Foreskin keratinocyte (primary cell): ENCODE measurements at places on chromosomes 16 and 17.
A peak's percentile ranks its signal among the peaks of the same experiment; 100 is the strongest.

GRCh38 chr17:48587276-48588073, 2.6 kb downstream of the HOXB3 start:
- DNase-seq, result no peak

- no peak for DNase-seq
Measured at GRCh38 chr16:75000481-75001081, 1.8 kb downstream of the ZNRF1 start.

DNA sequence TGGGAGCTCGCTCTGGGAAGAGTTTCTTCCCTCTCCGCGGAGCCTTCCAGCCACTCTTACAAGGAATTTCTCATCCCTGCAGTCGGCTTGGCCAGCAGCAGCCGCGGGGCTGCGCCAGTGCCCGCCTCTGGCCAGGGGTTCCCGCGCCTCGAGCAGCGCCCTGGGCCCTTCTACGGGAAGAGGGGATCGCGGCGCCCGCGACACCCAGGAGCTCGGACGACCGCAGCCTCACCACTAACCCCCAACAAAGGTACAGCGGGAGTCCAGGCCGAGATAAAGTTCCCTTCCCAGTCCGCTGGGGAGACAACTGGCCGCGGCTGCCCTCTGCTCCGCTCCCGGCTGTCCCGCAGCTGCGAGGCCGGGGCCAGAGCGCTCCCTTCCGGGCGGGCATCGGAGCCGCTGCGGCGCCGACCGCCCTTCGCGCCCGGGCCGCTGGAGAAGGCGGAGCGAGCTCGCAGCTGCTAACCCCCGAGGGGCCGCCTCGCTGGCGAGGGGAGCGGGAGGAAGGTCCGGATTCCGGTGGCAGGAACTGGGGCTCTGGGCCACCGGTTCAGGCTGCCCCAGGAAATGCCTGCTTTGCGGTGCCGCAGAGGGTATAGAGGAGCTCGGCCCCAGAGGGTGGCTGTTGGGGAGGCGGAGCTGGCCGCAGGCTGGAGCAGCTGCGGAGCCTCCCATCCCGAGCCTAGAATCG, 3.6 kb upstream of the HS3ST3B1 start:
- no peak for DNase-seq

GRCh38 chr16:77093999-77094398, 97.0 kb upstream of the MON1B start:
- DNase-seq, result no peak

DNA sequence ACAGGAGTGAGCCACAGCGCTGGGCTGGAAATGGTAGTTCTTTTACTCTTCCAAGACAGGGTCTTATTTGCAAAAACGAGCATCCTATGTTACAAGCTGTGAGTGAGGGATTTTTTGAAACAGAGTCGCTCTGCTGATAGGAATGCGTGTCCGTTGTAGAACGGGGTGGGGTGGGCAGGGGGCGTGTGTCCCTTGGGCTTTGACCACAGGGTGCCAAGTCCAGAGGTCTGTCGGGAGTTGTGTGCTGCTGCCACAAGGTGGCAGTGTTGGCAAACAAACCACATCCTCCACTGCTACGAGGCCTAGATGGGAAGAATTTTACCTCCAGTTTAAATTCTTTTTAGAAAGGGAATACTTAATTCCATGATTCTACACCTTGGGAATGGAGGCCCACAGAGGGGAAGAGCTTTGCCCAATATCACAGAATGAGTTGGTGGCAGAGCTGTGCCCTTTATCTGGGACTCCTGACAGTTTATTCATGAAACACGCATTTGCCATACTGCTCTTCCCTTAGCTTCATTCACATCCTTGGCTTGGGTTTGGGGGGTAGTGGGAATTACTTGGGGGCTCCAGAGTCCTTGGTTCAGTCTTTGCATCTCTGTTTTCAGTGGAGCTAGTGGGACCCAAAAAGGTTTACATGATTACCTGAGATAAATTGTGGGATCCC, 30.6 kb upstream of the ETV4 start:
- DNase-seq, result peak; percentile 45

DNA sequence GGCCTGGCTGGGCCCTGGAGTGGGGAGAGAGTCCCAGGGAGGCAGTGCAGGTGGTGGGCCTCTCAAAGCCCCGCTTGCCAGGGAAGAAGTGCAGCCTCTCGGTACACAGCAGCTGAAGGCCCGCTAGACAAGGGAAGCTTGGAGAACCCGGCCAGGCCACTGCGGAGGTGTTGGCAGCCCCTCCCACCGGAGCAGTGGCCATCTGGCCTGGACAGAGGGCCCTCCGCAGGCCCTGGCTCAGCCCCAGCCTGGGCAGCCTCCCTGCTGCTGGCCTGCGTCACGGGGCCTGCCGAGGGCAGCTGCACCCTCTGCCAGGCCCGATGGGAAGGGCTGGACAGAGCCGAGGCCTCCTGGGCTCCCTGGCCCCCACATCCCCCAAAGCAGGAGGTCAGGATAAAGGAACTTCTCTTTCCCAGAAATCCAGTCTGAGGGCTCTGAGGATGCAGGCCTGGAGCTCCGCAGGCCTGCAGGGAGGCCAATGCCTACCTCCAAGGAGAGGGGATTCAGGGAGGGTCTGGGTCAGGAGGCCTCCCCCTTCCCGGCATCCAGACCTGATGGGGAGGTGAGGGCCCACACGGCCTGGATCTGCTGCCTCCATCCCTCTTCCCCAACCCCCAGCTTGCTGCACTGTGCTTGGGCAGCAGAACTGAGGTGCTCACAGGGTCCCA, 4.3 kb downstream of the SPPL2C start:
- DNase-seq, result no peak

- DNase-seq, result no peak
Measured at GRCh38 chr17:3594976-3595375, 14.2 kb downstream of the TRPV1 start.

- peak; percentile 52 for DNase-seq
Measured at GRCh38 chr17:64103391-64104364, 26.3 kb downstream of the ERN1 start.

- no peak for DNase-seq
Measured at GRCh38 chr16:86826941-86827340, 248.6 kb downstream of the FOXL1 start.

- no peak for DNase-seq
Measured at GRCh38 chr16:10879681-10880589, 2.9 kb downstream of the CIITA start.

DNA sequence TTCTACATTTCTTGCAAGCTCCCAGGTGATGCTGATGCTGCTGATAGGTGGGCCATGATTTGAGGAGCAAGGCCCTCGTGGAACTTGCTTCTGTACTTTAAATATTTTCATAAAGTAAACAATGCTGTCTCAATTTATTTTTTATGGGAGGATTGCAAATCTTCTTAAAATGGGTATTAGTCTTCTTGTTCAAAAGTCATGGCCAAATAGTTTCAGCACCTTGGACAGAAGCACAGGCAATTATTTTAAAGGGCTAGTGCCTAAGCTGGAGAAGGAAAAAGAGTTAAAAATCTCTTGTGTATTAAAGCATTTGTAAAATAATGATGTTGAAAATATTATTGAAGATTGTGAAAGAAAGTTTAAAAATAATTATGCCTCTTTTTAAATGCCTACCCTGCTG, 50.5 kb downstream of the GPR139 start:
- no peak for DNase-seq

- no peak for DNase-seq
Measured at GRCh38 chr16:9713907-9714306, 468.3 kb downstream of the GRIN2A start.

DNA sequence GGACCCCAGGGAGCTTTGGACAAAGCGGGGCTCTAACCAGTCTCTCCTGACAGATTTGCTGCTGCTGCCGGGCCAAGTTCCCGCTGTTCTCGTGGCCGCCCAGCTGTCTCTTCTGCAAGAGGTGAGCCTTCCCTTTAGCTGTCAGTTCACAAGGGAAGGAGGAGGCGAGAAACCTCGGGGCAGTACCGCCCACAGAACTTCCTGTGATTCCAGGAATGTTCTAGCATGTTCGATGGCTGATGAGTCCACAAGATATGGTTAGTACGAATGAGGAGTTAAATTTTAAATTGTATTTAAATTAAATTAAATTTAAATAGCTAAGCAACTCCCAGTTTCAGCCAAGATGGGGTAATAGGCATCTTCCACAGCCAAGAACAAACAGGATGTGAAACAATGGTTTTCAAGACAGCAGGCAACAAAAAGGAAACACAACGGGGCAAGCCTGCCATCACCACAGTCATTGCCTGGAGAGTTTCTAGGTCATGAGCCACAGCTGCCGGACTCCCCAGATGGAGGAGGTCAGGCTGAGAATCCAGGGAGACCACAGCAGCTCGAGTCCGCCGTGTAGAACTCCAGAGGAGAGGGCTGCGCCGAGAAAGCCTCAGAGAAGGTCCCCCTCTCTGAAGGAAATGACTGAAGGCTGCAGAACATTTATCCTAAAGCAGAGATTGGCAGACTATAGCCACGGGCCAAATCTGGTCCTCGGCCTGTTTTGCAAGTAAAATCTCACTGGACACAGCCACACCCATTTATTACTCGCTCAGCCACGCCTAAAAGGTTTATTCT, 9.5 kb upstream of the TCF25 start:
- DNase-seq, result peak; percentile 45

GRCh38 chr16:86227041-86227440, 283.3 kb upstream of the FOXF1 start:
- DNase-seq, result no peak

GRCh38 chr17:49337884-49338283, 24.2 kb downstream of the ZNF652 start:
- no peak for DNase-seq

DNA sequence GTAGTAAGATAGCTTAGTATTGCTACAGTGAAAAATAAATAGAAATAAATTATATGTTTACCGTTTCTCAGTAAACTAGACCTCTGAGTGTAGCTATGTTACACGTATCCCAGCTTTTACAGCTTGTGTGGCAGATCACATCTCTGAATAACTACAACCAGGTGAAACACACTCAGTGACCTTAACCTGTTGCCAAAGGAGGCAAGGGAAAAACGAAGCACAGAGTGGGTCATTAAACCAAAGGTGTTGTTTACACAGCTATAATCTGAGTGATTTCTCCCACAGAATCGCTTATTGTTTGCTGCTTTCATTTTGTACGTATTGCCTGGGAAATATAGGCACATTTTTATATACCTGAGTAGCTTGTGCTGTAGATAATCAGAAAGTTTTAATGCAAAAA, 688.2 kb upstream of the KIF2B start:
- DNase-seq, result no peak

DNA sequence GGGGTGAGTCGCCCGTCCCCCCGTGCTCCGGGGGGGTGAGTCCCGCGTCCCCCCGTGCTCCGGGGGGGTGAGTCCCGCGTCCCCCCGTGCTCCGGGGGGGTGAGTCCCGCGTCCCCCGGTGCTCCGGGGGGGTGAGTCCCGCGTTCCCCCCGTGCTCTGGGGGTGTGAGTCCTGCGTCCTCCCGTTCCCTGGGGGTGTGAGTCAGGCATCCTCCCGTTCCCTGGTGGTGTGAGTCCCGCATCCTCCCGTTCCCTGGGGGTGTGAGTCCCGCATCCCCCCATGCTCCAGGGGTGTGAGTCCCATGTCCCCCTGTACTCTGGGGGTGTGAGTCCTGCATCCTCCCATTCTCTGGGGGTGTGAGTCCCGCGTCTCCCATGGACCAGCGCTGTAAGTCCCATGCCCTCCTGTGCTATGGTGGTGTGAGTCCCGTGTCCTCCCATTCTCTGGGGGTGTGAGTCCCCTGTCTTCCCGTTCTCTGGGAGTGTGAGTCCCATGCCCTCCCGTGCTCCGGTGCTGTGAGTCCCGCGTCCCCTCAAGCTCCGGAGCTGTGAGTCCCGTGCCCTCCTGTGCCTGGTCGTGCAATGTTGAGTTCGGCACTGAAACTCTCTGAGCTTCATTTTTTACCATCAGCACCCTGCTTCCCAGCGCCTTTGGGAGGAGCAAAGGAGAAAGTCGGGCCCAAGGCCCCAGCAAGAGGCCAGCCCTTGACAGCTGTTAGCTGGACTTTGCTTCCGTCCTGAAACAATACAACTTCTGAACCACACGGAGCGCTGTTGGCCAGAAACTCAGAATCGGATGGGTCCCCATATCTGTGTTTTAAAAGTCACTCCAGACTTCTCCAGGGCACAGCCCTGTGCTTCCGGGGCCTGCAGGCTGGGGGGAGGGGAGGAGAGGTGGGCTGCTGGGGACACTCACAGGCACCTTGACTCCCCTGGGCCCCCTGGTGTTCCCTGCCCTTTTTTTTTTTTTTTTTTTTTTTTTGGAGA, 11.5 kb upstream of the ZC3H18 start:
- no peak for DNase-seq

DNA sequence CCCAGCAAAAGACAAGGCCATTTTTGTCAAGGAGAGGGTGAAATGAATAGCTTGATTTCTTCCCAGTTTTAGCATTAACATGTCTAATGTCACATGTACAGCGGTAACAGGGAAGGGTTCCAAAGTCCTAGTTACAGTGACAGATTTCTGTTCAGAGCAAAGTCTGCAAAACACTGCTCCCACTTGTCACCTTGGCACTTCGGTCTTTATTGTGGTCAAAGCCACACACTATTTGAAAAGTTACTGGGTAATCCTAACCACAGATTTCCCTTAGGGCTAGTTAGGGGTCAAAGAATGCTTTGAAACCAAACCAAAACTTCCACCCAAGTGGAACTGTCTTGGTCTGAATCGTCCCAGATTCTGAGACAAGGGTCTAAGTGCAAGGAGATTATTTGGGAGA, 455.6 kb downstream of the HS3ST3B1 start:
- no peak for DNase-seq
